NCI-H2029 (cell line): ENCODE measurements at places on chromosomes 2 and 18.

DNA sequence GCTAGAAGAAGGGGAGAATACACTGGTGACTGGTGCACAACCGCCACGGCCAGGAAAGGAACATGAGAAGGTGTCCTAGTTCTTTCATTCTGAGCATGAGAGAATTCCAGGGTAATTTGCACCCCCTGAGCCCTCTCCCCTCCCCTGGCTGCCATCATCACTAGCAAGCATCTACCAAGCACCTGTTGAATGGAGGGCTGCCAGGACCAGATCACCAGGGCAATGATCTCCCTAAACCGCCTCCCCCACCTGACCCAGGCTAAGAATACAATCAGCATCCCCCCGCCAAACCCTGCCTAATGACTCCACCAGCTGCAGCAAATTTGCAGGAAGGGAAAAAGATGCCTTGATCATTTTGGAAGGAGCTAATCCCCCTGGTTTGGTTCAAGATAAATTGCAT lies 100.2 kb downstream of the STPG4 start:
- no peak for DNase-seq

DNA sequence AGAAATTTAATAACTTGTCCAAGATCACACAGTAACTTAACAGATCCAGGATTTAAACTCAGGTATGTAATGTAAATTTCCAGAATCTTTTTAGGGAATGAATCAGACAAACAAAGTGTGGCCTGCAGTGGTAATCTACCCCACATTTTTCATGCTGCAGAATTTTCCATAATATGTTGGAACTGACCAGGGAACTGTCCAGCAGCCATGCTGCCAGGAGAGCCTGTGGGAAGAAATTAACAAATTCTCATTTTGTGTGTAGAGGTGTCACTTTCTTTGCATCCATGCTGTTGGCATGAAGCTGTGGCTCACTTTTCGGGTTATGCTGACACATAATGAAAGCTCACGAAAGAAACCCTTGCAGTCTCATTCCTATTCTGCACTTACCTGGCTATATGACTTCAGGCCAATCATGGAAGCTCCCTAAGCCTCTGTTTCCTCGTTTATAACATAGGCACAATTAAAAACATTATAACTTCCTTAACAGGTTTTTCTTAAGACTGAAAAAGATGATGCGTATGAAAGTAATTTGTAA lies 54.7 kb downstream of the CDKL4 start:
- DNase-seq = no peak

GRCh38 chr2:163592954-163593622 lies 142.7 kb downstream of the FIGN start:
- DNase-seq = no peak

- DNase-seq = no peak
These were observed 127.8 kb downstream of the TRIM43 start for GRCh38 chr2:95719473-95720060.

- peak; percentile 19 for DNase-seq
These were observed 95.5 kb upstream of the ATP8B1 start for GRCh38 chr18:57898506-57899124.

- no peak for DNase-seq
These were observed 24.4 kb upstream of the YPEL5 start for GRCh38 chr2:30122362-30122761.
